CD4-positive, alpha-beta T cell (primary cell): ENCODE measurements at places on chromosomes 2 and 18. TPM values are rescaled to one million over a fixed set of nuclear protein-coding genes. Genes with fewer than 3 reads are reported as not detected.

- H3K4me3 ChIP-seq, result no peak overlapping the region
- H3K27me3 ChIP-seq, result no peaks in the 10 kb centered on the region
- no peak for DNase-seq
- no peaks in the 10 kb centered on the region for H3K36me3 ChIP-seq
- H3K4me1 ChIP-seq, result no peaks in the 10 kb centered on the region
- H3K27ac ChIP-seq, result no peak overlapping the region
These were observed 11.8 kb upstream of the LHCGR start for GRCh38 chr2:48767330-48767729.

Gene TMEM17
- total RNA-seq, result not detected

GRCh38 chr18:58247363-58247834 lies 203.4 kb downstream of the NEDD4L start:
- DNase-seq, result no peak
- no peak overlapping the region for H3K27ac ChIP-seq
- no peaks in the 10 kb centered on the region for H3K27me3 ChIP-seq

Gene AQP12B
- not detected for total RNA-seq
